ENCODE measurements at places on chromosomes 16 and 17. TPM values are rescaled to one million over a fixed set of nuclear protein-coding genes. Genes with fewer than 3 reads are reported as not detected.

- H3K4me1 ChIP-seq = no peaks in the 10 kb centered on the region
- DNase-seq = no peak
- no peaks in the 10 kb centered on the region for H3K36me3 ChIP-seq
- H3K4me3 ChIP-seq = no peak overlapping the region
- no peaks in the 10 kb centered on the region for H3K27me3 ChIP-seq
- no peak overlapping the region for H3K27ac ChIP-seq
These were observed 204.1 kb upstream of the SALL1 start for GRCh38 chr16:51355195-51355594.

DNA sequence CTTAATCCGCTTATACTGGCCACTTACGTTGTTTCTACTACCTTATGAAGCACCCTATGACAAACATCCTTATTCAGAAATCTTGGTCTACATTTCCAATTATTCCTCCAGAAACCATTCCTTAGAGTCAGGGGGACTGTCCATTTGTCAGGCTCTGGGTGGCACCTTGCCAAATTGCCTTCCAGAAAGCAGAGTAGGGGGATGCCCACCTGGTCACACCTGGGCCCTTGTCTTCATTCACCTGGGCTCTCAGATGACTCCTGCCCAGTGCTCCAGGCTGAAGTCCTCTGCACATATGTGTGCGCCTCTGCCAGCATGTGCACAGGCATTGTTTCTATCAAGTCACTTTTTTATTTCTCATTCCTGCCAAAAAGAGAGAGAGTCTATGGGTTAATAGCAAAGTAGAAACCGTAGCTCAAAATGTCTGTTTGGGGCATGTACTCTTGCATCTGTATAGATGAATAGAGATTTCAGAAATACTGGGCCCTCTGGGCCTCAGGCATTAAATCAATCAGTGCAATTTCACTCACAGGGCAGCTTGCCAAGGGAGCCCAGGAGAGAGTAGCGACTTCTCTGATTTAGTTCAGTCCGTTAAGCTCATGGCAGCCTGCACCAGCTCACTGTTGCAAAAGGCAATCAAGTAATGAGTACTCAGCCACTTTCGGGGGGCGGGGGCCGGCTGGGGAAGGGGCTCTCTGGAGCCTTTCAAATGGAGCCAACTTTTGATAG is 104.7 kb downstream of the SOCS1 start:
- DNase-seq = no peak
- H3K27me3 ChIP-seq = no peaks in the 10 kb centered on the region
- H3K4me1 ChIP-seq = peaks cover 30% of the 10 kb centered on the region
- H3K36me3 ChIP-seq = peaks cover 26% of the 10 kb centered on the region

DNA sequence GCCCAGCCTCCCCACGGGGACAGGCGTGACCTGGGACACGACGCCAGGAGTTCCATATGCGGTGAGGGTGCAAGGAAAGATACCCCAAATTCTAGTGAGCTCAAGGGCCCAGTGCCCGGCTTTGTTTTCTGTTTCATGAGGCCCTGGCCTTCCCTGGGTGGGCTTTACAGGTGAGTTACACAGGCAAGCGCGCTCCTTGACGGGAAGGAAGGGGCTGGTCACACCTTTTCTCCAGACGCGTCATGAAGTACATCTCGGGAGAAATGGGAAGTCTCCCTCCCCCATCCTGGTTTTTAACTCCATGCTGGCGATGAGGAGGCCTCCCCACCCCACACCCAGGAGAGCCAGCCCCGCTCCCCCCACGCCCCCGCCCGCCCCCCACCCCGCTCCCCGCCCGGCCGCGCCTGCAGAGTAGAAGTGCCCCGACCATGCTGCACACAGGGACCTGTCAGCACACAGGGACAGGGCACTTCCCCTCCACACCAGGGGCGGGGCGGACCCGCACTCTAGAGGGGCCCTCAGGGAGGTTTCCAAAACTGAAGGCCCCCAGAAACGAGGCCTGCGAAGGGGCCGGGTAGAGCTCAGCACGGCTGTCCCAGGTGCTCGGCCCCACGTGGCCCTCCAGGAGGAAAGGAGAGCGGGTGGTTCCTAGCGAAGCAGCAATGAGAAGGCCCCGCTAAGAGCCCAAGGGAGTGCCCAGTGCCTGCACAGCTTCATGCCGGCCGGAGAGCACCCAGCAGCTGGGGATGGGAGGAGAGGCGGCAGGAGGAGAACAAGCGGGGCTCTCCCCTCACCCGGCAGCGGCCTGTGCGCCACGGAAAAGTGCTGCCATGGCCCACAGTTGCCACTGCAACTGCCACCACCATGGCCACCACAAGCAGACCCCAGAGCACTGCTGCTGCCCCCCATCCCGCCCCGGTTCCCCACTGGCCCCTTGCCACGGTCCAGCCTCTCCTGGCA is 7.7 kb downstream of the CYB561 start:
- H3K4me3 ChIP-seq = no peak overlapping the region
- DNase-seq = no peak
- H3K4me1 ChIP-seq = peaks cover 45% of the 10 kb centered on the region
- H3K36me3 ChIP-seq = peaks cover 1% of the 10 kb centered on the region
- H3K27ac ChIP-seq = no peak overlapping the region
- no peaks in the 10 kb centered on the region for H3K27me3 ChIP-seq

GRCh38 chr16:52561910-52562741 is 15.2 kb upstream of the TOX3 start:
- H3K4me3 ChIP-seq = no peak overlapping the region
- no peaks in the 10 kb centered on the region for H3K4me1 ChIP-seq
- no peaks in the 10 kb centered on the region for H3K36me3 ChIP-seq
- no peak overlapping the region for H3K27ac ChIP-seq

GRCh38 chr16:11752856-11753255 is 10.2 kb upstream of the TXNDC11 start:
- DNase-seq = no peak
- H3K36me3 ChIP-seq = peaks cover 60% of the 10 kb centered on the region
- H3K27me3 ChIP-seq = no peaks in the 10 kb centered on the region
- H3K4me1 ChIP-seq = peaks cover 3% of the 10 kb centered on the region
- H3K4me3 ChIP-seq = no peak overlapping the region

DNA sequence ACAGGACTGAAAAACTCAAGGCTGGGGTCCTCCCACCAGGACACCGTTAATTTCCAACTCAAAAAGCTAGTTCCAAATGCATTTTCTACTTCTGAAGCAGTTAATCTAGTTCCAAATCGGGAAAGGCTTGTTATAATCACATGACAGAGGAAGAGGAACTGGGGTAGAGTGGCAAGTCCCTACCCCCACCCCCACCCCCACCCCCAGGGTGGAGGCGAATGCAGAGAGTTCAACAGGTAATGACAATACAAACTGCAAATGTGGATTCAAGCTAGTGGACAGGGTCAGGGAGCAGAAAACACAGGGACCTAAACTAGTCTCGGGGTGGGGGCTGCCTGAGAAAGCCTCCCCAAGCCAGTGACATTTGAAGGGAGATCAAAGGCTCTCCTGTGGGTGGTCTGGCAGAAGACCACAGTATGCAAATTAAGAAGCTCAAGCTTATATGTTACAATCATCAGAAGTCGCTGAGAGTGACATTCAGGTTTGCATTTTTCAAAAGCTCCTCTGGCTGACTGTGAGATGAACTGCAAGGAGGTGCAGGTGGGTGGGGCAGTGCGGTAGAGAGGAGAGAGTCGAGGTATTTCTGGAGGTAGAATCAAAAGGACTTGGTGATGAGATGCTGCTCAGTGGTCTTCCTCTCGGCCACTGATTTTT is 56.4 kb upstream of the SLC25A19 start:
- H3K36me3 ChIP-seq = peaks cover 4% of the 10 kb centered on the region
- H3K27me3 ChIP-seq = no peaks in the 10 kb centered on the region
- H3K4me1 ChIP-seq = peaks cover 81% of the 10 kb centered on the region

- H3K4me1 ChIP-seq = no peaks in the 10 kb centered on the region
- no peaks in the 10 kb centered on the region for H3K36me3 ChIP-seq
- H3K27ac ChIP-seq = no peak overlapping the region
- H3K27me3 ChIP-seq = no peaks in the 10 kb centered on the region
- DNase-seq = no peak
These were observed 358.7 kb upstream of the CA10 start for GRCh38 chr17:52517176-52517575.

GRCh38 chr17:37725601-37726146 is 19.2 kb downstream of the HNF1B start:
- H3K27me3 ChIP-seq = peaks cover 9% of the 10 kb centered on the region
- no peak overlapping the region for H3K4me3 ChIP-seq
- no peak for DNase-seq

DNA sequence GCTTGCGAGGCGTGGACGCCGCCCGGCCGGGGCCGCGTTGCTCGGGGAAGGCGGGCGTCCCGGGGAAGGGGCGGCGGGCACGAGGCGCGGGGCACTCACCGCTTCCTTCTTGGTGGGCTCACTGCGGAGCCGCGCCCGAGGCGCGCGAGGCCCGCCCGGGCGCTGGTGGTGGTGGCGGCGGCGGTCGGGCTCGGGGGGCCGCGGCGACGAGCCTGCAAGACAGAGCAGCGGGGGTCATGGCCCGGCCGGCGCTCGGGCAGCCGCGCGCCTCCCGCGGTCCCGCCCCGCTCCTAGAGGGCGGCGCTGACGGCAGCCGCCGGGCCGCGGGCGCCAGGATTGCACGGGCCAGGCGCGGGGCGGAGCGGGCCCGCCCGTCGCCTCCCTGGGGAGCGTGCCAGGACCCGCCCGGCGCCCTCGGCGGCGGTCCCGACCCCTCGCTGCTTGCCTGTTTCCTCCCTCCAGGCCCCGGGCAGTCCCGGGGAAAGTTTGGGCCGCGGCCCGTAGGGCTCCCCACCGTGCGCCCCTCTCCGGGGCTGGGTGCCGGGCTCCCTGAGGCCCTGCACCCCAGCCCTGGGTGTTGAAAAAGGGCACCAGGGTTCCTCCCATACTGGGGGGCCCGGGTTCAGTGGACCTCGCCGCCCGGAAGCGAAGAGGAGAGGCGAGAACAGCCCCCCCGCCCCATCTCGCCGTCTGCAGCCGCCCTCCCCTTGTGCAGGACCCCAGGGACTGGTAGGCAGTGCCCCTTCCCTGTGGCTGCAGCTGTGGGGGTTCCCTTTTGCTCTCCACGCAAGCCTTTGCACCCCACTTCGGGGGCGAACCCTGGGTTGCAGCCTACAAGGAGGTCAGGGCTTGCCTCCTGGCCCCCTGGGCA is at the start of gene C16orf74:
Gene C16orf74 (minus strand): TSS at position 270 of the 871 bp plus-strand sequence. CDS start 15,879 bp downstream, outside the sequence.
- DNase-seq = peak; percentile 66
- H3K4me3 ChIP-seq = peak within 1 kb of the TSS; percentile 79
- H3K4me1 ChIP-seq = peaks cover 9% of the 10 kb centered on the region
- no peak within 1 kb of the TSS for H3K27ac ChIP-seq

- peaks cover 10% of the 10 kb centered on the region for H3K4me1 ChIP-seq
- DNase-seq = no peak
- peaks cover 10% of the 10 kb centered on the region for H3K27me3 ChIP-seq
- no peak overlapping the region for H3K4me3 ChIP-seq
These were observed 141.5 kb downstream of the IRF8 start for GRCh38 chr16:86040496-86040895.

GRCh38 chr17:80365983-80366382 is 49.0 kb upstream of the ENDOV start:
- H3K27ac ChIP-seq = no peak overlapping the region
- DNase-seq = no peak
- peaks cover 81% of the 10 kb centered on the region for H3K36me3 ChIP-seq
- H3K4me3 ChIP-seq = no peak overlapping the region
- H3K27me3 ChIP-seq = no peaks in the 10 kb centered on the region
- H3K4me1 ChIP-seq = no peaks in the 10 kb centered on the region

DNA sequence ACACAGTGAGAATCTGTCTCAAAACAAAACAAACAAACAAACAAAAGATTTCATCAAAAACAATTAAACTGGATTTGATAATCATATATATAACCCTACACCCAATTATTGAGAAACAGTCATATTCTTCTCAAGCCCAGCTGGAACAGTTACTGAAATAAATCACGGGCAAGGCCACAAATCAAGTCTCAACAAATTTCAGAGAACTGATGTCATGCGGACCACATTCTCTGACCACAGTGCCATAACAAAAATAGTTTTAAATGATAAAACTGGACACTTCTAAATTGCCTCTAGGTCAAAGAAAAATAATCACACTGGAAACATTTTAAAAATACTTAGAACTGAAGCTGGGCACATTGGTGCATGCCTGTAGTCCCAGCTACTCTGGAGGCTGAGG is 15.9 kb upstream of the PIK3R5 start:
- H3K4me1 ChIP-seq = peaks cover 11% of the 10 kb centered on the region
- H3K4me3 ChIP-seq = no peak overlapping the region
- no peak for DNase-seq
- no peak overlapping the region for H3K27ac ChIP-seq
- H3K36me3 ChIP-seq = peaks cover 5% of the 10 kb centered on the region

DNA sequence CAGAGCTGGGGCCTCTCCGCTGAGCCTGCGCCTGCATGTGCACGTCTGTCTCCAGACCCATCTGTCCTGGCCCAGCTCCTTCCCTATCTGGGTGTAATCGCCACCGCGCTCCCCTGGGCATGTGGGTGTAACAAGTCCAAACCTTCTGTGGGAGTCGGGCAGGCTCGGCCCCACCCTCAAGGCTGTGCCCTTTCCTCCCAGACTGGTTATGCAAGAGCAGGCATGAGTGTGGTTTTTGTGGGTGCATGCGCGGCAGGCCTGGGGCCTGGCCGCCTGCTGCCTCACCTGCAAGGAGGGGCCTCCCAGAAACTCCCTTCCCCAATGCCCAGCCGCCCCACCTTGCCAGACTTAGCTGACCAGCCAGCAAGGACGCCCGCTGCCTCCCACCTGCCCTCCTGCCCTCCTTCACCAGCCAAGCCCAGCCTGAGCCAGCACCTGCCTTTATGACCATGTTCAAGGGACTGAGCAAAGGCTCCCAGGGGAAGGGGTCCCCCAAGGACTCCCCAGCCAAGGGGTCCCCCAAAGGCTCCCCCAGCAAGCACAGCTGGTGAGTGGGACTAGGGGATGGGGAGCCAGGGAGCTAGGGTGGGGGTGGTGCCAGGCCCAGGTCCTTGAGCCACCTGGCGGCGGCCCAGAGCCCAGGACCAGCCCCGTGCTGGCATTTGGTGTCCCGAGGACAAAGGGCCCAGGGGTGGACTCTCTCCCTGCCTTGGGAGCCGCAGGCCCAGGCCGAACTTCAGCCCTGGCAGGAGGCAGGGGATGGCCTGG is at the start of gene EVPLL:
Gene EVPLL (plus strand): TSS at position 342 of the 768 bp plus-strand sequence. CDS start 3,160 bp downstream, outside the sequence.
- H3K27ac ChIP-seq = no peak within 1 kb of the TSS
- peaks cover 12% of the 10 kb centered on the region for H3K27me3 ChIP-seq
- H3K36me3 ChIP-seq = no peaks in the 10 kb centered on the region
- peaks cover 2% of the 10 kb centered on the region for H3K4me1 ChIP-seq

DNA sequence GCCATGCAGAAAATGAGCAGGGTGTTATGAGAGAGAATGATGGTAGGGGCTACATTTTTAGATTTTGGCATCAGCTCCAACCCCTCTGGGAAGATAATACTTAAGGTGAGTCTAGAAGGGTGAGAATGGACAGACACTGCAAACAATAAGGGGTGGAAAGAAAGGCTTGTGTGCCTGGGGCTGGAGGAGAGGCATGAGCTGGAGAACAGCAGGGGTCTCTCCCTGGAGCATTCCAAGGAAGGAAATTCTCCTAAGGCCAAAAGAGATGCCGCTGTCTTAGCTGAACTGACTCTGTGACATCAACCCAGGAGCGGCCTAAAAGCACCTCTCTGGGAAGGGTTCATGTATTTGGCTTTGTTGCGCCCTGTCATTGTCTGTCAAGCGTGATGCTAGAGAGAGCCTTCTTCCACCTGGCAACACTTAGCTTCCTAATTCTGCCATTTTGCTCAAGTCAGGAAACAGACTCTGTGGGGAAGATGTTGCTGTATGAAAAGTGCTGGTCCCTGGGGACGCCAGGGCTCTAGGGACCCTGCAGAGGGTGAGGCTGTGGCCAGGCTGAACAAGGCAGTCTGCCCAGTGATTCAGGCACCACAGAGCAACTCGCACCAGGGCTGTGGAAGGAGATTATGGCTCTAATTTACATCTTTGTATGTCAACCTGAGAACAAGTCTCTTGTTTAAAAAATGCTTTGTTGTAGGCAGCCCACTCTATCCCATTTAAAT is 225.7 kb downstream of the CBLN1 start:
- no peak overlapping the region for H3K4me3 ChIP-seq
- DNase-seq = no peak
- no peaks in the 10 kb centered on the region for H3K27me3 ChIP-seq
- no peaks in the 10 kb centered on the region for H3K4me1 ChIP-seq

Gene FBXL16
- 6.8 TPM for total RNA-seq

Gene TMC8
- 231 TPM for total RNA-seq

Gene IRX3
- 0.43 TPM for total RNA-seq

Gene EXOSC6
- total RNA-seq = 39.2 TPM

Gene C17orf78
- not detected for total RNA-seq

Data from activated CD4-positive, alpha-beta T cell treated with anti-CD3 and anti-CD28 coated beads, Interleukin-2, amount 10 ng/mL, durations not matched to agents 24 days and 14 days (primary cell).